ENCODE measurements at places on chromosomes 1 and 21.
A peak's percentile ranks its signal among the peaks of the same experiment; 100 is the strongest.

DNA sequence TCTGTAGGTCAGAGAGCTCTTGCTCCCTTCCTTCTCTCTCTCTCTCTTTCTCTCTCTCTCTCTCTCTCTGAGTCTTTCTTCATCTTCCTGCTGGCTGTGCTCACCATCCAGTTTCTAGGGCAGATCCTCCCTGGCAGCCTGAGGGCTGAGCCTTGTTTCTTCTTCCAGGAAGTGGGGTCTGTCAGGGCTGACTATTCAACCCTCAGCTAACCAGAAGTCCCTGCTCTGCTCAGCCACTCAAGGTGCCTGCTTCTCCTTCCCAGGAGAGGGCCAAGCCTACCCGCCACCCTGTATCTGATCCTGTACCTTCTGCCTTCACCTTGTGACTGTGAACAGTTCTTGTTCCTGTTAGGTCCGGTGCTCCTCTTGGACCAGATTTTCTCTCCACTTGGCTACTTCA is 107.6 kb upstream of the ETV3 start:
- DNase-seq = no peak

DNA sequence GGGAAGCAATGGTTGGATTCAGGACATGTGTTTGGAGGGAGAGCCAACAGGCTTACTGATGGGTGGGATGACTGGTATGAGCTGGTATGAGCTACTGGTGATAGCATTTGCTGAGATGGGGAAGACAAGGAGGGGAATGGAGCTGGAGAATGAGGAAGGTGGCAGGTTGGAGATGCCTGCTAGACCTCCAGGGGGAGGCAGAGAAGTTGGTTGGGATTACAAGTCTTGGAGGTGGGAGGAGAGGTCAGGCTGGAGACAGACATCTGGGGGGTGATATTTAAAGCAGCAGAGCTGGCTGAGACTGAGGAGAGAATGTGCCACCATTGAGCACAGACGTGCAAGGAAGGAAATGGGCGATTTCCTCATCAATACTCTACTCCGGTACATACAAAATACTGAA is 31.8 kb upstream of the ENO1 start:
- no peak for DNase-seq

DNA sequence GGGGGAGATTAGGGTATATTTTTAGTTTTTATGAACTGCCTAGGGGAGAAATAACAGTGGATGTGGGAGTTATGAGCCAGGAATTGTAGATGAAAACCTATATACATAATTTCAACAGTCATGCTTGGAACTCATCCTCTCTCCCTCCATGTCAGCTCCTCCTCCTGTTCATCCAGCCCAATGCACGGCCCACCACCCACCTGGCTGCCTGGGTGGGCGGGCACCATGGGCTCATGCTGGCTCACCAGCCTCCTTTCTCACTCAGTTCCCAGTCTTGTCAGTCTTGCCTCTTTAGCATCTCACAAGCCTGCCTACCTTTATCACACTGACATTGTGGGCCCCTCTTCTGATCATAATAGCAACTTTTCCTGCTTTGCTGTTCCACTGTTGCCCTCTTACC is 336.0 kb downstream of the DISC1 start:
- no peak for DNase-seq

DNA sequence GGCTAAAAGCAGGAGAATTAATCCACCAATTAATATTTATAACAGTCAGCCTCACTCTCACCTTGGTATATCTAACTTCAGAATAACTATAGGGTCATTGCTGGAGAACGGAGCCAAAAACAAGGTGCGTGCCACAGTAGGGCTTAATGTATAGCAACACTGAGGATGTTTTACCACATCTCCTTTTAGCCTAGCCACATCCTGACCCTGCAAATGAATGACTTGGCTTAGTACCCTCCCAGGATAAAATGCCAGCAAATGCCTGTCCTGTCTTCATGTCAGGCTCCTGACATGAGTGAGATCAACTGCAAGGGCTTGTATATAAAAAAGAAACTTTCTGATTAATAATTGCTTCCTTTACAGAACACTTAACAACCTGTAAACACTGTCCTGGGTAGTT is 2.7 kb upstream of the CDC42BPA start:
- no peak for DNase-seq

DNA sequence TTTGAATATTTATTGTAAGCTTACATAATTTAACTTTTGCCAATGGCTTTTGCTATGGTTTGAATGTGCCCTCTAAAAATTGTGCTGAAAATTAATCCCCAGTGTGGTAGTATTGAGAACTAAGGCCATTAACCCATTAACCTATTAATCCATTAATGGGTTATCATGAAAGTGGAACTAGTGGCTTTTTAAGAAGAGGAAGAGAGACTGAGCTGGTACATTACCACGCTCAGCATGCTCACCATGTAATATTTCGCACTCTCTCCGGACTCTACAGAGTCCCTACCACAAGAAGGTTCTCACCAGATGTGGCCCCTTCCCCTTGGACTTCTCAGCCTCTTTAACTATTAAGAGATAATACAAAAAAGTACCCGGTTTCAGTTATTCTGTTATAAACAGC is 164.4 kb upstream of the ZRANB2 start:
- no peak for DNase-seq

DNA sequence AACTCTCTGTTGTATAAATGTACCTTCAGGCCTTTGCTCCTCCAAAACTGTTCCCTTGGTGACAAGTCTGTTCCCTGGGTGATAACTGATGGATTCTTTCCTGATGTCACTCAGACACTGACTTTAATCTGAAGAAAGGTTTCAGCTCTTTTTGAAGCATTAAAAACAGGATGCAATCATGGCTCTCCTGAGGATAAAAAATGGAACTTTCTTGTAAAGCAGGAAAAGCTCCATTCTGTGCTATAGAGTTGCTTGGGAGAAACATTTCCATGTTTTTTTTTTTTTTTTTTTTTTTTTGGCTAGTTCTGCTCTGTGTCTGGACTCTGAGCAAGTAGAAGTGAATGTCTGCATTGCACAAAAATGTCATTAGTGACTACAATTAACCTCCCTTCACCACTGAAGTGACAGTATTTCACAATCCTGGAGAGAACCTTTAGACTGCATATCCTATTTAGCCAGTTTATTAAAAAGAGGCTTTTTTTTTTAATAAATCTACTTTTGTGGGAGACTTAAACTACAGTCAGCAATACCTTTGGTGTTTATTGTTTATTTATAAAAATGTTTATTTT is 101.7 kb upstream of the PRMT6 start:
- no peak for DNase-seq

- DNase-seq = no peak
Observed at GRCh38 chr21:38139380-38140168, 117.2 kb upstream of the KCNJ15 start.

DNA sequence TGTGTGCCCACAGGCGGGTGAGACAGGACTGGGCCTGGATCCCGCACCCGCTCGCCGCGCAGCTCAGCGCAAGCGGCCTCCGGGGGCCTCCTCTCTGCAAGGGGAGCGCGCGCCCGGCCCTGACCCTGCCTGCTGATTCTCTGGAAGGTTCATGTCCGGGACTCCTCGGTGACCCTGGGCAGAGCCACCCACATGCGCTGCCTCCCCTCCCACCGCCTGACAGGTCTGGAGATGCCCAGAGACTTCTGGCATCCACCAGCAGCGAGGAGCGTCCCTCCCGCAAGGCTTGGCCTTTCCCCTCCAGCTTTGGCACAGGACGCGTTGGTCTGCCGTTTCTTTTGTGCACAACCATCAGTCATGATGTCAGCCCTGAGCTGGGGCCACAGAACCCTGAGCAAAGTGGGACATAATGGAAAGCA is 42.0 kb upstream of the COL6A2 start:
- no peak for DNase-seq

GRCh38 chr1:29625084-29625420 is 388.7 kb downstream of the PTPRU start:
- DNase-seq = no peak

DNA sequence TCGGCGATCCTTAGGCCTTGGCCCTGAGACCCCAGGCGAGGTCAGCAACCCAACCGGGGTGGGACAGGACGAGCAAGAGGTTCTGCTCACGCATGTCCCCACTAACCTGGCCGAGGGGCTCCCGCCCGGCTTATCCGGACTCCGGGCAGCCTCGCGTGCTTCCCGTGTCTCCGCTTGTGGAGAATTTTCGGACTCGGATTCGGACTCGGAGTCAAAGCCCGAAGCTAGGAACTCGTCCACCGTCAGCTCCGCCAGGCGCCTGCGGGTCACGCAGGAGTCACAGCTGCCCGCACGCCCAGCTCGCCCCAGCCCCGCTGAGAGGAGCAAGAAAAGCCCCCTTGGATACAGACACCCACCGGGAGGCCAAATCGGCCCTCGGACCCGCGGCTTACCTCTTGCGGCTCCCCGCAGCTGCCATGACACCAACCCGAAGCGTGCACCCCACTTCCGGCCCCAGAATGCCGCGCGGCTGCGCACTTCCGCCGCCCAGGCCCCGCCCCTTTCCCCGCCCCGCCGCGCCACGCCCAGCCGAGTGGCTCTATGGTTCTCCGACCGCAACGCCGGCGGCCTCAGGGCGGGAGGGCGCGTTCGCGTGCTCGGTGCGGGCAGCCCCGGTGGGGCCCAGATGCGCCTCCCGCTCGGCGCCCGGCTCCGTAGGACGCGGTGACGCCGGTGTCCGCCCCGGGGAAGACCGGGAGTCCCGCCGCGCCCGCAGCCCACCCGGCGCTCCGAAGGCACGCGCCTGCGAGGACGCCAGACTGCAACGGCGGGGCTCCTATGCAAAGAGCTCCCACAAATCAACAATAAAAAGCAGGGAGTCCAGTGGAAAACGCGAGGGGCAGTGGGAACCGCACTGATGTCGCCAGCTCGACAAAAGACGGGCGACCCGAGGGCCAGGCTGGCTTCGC is at the start of gene NOC2L:
Gene NOC2L, minus strand, starts transcription at position 434 of the 908 bp plus-strand sequence. Its CDS starts 16 bp downstream, at position 418.
- peak; percentile 95 for DNase-seq

DNA sequence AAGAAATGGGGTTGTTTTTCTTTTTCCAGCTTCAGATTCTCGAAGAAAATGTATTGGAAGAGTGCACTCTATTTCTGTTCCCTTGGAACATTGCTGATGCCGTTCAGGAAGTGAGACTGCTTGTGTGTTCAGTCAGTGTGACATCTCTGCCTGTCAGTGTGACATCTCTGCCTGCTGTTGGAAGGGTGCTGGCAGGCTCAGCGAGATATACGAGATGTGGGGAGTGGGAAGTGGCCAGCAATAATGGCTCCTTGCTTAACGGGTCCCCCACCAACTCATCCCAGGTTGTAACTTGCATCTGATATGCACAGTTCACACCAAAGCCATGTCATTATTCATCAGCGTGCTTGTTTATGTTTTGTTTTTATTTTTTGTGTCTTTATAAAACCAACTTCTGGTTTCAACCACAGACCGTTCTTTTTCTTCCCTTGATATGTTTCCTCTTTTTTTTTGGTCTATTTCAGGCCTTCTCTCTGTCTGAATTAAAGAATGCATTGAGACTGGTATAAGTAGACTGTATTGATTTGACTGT is 145.4 kb downstream of the GALNT2 start:
- peak; percentile 47 for DNase-seq

DNA sequence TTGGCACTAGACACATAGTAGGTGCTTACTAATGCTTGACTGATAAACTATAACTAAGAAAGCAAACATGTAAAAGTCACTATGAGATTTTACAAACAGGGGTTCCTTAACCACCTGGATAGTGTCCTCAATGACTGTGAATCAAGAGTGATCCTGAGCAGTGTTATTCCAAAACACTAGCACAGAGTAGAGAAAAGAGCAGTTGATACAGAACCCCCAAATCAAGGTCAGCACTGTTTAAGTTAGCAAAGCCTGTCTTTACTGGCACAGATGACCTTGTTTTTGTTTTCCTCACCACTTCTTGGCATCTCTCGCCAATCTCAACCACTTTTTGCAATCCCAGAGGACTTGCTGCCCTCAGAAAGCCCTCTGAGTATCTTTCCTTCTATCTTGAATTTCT is 50.7 kb downstream of the BCL9 start:
- DNase-seq = no peak

GRCh38 chr21:23016617-23017016 is 2018.4 kb downstream of the NCAM2 start:
- no peak for DNase-seq

All from suppressor macrophage treated with lipopolysaccharide for 4 hours (primary cell).